BJ (cell line): ENCODE measurements at places on chromosomes 16 and 17. TPM values are rescaled to one million over a fixed set of nuclear protein-coding genes. Genes with fewer than 3 reads are reported as not detected.
A peak's percentile ranks its signal among the peaks of the same experiment; 100 is the strongest.

- no peak for DNase-seq
Measured at GRCh38 chr16:55033225-55034156, 102.8 kb downstream of the IRX5 start.

DNA sequence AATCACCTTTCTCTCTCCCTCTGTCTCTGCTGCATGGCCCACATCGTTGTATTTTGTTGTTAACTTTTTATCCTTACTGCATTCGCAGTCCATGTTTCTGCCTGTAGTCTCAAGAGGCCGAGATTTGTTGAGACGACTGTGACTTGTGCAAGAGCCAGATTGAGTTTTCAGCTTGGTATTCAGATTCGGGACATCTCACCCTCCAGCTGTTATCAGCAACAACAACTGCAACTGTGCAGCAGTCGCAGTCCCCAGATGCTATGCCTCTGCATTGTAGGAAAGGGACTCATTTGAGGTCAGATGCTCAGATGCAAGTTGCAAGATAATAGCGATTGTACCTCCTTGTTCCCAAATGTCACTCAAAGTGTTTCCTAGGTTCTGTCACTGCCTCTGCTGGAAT, 209.0 kb downstream of the SNX29 start:
- no peak for DNase-seq

DNA sequence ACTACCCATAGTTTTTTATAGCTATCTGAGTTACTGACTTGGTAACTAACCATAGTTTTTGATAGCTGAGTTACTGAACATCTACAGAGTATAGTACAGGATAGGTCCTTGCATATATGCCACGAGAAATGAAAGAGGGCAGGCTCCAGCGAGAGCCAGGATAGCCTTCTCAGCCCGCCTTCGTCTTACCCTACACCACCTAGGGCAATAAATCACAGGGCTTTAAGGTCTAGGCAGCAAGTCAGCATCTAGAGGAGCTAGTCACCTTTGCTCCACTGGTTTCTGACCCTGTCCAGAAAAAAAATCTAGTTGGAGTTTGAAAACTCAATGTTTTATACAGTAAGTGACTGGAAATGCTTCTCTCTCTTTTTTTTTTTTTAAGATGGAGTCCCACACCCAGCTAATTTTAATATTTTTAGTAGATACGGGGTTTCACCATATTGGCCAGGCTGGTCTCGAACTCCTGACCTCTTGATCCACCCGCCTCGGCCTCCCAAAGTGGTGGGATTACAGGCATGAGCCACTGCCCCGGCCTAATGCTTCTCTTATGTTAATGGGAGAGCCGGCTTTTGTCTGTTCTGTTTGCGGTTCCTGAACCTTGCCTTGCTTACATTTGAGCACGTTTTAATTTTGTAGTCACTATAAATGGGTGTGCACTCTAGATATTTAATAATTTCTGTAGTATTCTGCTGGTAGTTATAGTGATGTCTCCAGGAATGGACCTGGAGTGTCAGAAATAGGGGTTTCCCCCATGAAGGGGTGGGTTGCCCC, 2.8 kb downstream of the BFAR start:
- DNase-seq: no peak

DNA sequence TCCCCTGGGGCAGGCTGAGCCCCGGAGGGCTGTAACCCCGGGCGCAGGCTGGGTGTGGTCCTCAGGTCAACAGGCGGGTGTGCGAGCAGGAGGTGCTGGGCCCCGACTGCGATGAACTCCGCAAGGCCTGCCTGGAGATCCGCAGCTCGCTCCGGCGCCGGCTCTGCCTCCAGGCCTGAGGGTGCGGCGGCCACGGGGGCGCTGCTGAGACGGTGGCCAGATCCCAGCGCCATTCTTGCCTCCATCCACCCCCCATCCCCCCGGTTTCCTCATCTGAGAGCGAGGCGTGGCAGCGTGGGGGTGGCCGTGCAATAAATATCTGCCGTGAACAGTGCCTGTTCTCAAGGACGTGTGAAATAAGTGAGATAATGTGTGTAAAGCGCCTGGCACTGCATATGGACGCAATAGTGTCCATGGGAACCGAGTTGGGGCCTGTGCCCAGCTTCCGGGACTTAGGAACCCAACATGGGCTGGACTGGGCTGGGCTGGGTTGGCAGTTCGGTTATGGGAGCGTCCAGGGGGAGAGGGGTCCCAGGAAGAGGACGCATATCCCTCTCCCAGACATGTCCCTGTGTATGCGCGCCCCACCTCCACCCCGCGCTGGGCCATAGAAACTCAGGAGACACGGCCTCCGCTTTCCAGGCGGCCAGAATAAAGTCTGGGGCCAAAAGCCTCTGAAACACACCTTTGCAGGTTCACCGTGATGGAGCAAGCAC, 15.0 kb downstream of the ZNF213 start:
- DNase-seq: no peak

DNA sequence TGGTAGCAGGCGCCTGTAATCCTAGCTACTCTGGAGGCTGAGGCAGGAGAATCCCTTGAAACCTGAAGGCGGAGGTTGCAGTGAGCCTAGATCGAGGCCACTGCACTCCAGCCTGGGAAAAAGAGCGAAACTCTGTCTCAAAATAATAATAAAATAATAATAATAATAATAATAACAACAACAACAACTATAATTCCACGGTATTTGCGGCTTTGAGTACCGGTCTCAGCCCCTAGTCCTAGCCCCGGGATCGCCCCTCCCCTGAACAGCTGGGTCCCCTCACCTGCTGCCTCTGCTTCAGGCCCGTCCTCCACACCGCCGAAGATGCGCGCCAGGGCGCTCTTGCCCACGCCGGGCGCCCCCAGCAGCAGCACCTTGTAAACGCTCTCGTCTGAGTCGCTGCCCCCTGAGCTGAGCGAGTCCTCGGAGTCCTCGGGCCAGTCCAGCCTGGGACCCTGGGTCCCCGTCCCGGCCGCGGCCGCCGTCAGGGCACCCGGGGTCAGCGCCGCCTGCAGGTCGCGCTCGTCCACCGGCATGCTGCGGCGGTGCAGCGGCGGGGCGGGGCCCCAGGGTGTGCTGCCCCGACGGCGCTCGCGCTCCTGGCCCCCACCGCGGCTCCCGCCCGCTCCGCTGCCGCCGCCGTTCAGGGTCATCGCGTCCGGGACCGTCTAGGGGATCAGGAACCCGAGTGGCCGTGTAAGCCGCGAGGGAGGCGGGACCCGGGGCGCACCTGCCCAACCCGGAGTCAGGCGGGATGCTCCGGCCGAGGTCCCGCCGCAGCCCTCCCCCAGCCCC, 611 bp downstream of the RRAD start:
- no peak for DNase-seq

DNA sequence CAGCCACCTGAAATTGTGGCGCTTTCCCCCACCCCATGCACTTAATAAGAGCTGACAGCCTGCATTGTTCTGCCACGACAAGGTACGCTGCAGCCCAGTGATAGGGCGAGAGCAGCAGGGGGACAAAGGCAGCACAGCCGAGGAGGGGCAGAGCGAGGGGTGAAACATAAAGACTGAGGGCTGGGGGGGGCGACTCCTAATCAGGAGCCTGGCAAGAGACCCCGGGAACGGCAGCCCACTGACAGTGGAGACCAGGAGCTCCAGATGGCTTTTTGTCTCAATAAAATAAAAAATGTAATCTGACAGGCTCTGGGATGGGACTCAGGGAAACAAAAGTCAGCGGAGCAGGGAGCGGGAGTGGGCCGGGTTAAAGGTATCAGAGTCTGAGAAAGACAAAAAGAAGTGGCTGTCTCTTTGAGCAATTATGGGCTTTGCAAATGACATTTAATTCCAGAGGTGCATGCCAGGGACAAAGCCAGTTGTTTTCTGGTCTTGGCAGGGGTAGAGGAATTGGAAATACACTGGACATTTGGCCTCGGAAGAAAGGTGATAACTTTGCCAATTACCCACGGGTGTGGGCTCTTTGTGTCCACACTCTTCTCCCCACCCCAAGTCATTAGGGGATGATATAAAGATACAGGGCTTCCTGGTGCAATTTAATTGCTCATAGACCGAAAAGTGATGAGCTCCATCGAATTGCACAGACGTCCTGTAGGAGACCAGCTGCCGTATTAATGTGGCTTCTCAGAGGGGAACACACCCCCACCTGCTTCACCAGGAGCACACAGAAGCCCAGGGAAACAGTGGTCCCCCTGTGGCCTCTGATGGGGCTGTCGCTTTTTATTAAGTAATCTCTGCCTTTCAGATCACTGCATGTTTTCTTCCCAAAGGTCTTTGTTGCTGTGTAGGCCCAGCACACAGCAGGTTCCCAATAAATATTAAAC, 17.6 kb upstream of the CCDC182 start:
- no peak for DNase-seq

DNA sequence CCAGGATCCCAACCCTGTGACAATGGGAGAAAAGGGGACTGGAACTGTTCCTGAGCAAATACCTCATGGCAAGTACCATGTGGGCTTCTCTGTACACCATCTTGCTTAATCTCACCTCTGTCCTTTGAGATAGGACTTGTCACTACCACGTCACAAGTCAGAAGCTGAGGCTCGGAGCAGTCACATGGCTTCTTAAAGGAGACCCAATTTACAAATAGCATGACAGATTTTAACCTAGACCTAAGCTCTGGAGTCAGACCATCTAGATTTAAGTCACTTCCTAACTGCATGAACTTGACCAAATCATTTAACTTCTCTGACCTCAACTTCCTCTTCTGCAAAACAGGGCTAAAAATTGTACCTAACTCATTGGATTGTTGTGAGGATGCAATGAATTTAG, 36.0 kb upstream of the CCL1 start:
- DNase-seq: no peak

DNA sequence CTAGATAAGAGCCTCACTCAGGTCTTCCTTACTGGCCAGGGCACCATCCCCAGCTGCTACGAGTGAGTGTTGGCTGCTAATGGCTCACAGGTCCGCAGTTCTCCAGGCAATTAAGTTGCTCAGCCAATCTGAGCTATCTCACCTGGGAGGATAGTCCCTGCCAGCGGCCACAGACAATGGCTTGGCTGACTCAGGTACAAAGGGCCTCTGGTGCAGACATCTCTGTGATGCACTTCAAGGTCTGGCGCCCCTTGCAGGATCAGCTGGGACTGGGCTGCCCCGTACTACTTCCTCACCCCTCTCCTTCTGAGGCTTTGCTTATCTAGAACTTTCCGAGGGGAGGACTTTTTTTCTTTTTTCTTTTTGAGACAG, 49.2 kb upstream of the EMP2 start:
- DNase-seq: no peak

DNA sequence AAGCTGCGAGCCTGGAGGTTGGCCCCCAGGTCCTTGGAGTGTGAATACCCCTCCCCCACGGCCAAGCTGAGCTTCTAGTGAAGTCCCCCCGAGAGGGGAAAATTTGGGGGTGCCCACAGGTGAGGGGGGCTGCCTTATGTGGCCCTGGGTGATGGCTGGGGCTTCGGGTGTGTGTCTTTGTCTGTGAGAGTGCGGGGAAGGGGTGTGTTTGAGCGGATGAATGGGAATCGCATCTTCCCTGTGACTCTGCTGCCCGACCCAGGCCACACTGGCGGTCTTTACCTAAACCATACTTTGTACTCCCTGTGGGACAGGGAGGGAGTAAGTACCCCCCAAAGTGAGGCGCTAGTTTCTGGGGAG, 1.3 kb downstream of the SBK1 start:
- no peak for DNase-seq

- DNase-seq: peak; percentile 68
Measured at GRCh38 chr16:70428178-70428998, 10.5 kb downstream of the ST3GAL2 start.

- no peak for DNase-seq
Measured at GRCh38 chr16:11679250-11679649, 11.0 kb downstream of the SNN start.

The ITGB4 gene
- 2.1 and 2.3 TPM in 2 replicates for polyA plus RNA-seq

The TSPOAP1 gene
- 3.9 and 5.6 TPM in 2 replicates for polyA plus RNA-seq

The RNU2-1 gene
- polyA plus RNA-seq: not detected in 2 replicates

The ABCA9 gene
- 0.06 and 0.25 TPM in 2 replicates for polyA plus RNA-seq

The KRT12 gene
- not detected in 2 replicates for polyA plus RNA-seq

The PABPN1L gene
- not detected in 2 replicates for polyA plus RNA-seq

The ST6GALNAC2 gene
- polyA plus RNA-seq: 0.72 and 0.89 TPM in 2 replicates

The POLG2 gene
- polyA plus RNA-seq: 4.5 and 5.7 TPM in 2 replicates

The USP43 gene
- polyA plus RNA-seq: 0.16 and 0.23 TPM in 2 replicates

The LAT gene
- 3.1 and 6.3 TPM in 2 replicates for polyA plus RNA-seq

The ANKRD40 gene
- 19.0 and 29.5 TPM in 2 replicates for polyA plus RNA-seq

The NOXO1 gene
- polyA plus RNA-seq: 0.17 TPM in 1 of 2 replicates, not detected in the other
